ENCODE measurements at places on chromosomes 3 and 15. TPM values are rescaled to one million over a fixed set of nuclear protein-coding genes. Genes with fewer than 3 reads are reported as not detected.

The ATP1B3 gene
- total RNA-seq = 110 TPM

DNA sequence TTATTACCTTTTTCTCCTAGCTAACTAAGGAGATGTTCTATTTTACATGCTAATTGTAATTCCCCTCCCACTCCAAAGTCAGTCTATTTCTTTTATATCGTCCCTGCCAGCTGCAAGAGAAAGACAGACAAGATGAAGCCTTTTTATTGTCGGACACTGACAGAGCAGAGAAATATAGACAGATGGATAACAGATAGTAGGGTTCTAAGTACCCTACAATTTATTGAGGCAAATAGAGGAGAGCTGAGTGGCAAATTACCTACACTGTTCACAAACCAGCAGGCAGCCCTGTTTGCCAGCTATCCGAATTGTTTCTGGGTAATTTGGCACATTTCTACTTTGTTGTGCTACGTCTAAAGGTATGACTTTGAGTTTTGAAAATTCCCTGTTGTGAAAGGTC is 392.3 kb upstream of the ZNF717 start:
- DNase-seq = no peak

GRCh38 chr3:140532793-140533330 is 145.0 kb upstream of the TRIM42 start:
- no peak for DNase-seq

- no peak for DNase-seq
These were observed 1.5 kb downstream of the SLITRK3 start for GRCh38 chr3:165194511-165195240.

DNA sequence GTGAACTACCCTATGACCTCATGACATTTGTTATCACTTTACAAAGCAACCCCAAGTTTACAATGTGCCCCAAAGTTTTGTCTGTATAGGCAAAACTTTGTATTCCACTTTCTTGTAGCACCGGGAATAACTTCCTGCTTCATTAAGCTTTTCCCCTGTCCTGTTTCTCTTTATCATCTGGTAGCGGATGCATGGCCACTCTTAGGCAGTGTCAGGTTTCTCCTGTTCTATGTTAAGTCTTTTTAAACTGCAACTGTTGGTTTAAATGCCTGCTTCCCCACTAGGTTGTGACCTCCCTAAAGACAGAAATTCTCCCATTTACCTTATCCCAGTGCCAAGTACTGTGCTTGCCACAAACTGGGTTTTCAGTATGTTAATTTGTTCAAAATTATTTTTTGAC is 433.6 kb upstream of the DPH6 start:
- DNase-seq = no peak

All from activated naive CD4-positive, alpha-beta T cell treated with anti-CD3 and anti-CD28 coated beads, Interleukin-2, amount 50 U/mL, for 72 hours (primary cell).